ENCODE measurements at places on chromosomes 12 and 14. TPM values are rescaled to one million over a fixed set of nuclear protein-coding genes. Genes with fewer than 3 reads are reported as not detected.

- DNase-seq, result no peak
These were observed 3.8 kb downstream of the MARS1 start for GRCh38 chr12:57491393-57492280.

DNA sequence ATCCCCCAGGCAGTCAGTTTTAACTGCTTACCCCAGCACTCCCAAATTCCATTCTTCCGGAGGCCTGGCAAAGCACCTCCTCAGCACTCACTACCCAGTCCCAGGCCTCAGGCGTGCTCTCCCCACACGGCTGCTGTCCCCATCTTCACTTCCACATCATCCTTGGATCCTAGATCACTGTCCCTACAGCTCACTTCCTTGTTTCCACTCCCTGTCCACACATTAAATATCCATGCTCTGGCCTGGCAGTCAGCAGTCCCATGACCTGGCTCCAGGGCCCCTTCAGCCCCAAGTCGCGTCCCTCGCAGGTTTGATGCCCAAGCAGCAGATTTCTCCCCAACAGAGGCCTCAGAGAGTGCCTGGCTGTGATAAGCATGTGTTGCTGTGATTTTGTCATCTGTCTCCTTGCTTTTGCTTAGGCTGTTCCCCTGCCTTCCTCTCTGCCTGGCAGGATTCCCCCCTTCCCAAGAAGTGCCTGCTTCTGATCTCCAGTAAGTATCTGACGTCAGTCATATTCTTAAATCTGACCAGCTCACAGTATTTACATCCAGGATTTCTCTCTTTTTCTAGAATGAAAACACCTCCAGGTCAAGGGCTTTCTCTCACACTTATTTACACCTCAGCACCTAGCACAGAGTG is 241.7 kb downstream of the ZFP36L1 start:
- DNase-seq, result no peak

GRCh38 chr14:104734601-104734990 is 10.6 kb downstream of the ADSS1 start:
- DNase-seq, result no peak

DNA sequence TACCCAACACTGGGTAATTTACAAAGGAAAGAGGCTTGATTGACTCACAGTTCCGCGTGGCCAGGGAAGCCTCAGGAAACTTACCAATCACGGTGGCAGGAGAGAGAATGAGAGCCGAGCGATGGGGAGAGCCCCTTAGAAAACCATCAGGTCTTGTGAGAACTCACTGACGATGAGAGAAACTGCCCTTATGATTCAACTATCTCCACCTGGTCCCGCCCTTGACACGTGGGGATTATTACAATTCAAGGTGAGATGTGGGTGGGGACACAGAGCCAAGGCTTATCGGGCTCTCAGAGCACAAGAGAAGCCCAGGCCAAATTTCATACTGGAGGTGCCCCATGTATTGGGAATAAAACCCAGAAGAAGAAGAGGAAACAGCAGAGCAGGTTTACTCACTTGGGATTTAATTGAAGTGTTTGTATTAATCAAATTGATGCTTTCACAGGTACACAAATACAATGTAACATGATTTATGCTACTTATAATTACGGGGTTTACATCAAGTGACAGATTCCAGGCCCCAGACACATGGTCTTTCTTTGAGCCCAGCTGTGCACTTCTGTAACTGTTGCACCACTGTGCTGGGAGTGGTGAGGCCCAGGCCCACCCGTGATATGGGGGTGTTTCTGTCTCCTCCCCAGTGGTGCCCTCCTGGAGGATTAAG is 8.2 kb upstream of the CCDC85C start:
- no peak for DNase-seq

DNA sequence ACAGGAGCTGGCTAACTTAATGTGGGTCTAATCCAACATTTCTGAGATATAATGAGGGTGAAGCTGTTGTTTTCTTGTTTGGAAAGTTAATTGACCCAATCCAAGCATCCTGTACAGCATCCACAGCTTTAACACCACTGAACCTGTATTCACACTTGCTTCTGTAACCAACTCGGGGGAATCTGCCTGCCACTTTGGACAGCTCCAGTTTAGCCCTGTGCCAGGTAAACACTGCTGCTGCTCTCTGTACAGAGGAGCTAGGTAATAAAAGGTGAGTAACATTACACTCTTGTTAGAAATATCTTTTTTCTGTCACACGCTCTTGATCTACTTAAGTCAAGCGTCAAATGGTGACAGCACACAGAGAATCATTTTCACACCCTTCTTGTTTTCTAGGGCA is 700 bp downstream of the OR11G2 start:
- no peak for DNase-seq

Gene KLRC3
- 0.30 TPM for total RNA-seq
